ENCODE measurements at places on chromosomes 3 and 15. TPM values are rescaled to one million over a fixed set of nuclear protein-coding genes. Genes with fewer than 3 reads are reported as not detected.

The LCTL gene
- total RNA-seq = not detected

The TGM5 gene
- not detected for total RNA-seq

The DAZL gene
- total RNA-seq = not detected

The GOLGA6L4 gene
- 1.7 TPM for total RNA-seq

The CLDN18 gene
- total RNA-seq = not detected

The CORO2B gene
- total RNA-seq = 0.07 TPM

The ABHD17C gene
- 7.2 TPM for total RNA-seq

The CLDN16 gene
- not detected for total RNA-seq

The CBLB gene
- 107 TPM for total RNA-seq

The VPS13C gene
- total RNA-seq = 61.0 TPM

- DNase-seq = no peak
Measured at GRCh38 chr3:74842141-74842540, 227.7 kb upstream of the CNTN3 start.

GRCh38 chr3:42151596-42152168, 60.5 kb downstream of the TRAK1 start:
- no peak for DNase-seq

DNA sequence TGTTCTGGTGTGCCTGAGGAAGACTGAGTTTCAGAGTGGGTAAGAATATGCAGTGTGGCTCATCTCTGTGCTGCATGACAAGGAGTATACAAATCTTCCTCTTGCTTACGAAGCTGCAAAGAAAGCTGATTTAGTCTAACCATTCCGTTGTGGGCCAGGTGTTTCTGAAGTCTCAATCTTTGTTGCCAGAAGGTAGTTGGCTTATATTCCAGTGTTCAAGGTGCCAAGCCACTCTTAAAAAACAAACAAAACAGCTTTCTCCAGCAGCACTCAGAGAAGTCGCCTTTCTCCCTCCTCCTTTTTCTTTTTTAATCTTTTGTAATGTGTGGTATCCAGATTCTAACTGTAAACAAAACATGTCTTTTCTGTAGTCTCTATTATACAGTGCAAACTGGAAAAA, 872.4 kb downstream of the NAALADL2 start:
- DNase-seq = no peak

GRCh38 chr3:161523916-161524315, 27.3 kb downstream of the OTOL1 start:
- DNase-seq = no peak

GRCh38 chr15:58307313-58307961, 124.4 kb upstream of the LIPC start:
- DNase-seq = no peak

DNA sequence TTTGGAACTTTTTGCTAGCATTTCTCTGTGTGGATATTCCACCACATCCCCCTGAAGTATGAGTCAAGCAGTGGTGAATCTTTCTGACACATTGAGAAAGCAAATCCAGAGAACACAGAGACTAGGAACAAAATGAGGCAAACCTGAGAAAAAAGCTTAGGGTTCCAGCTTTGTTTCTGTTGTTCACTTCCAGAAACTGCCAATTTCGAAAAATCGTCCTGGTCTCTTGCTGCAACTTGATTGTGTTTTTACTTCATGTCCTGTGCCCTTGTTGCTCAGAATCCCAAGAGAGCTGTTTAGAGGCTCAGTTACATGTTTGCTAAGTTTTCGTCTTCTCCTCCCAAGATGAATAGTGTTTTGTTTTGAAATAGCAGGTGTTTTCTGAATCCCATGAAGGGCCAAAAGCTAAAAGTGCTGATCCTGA, 13.7 kb downstream of the MAP2K1 start:
- DNase-seq = no peak

DNA sequence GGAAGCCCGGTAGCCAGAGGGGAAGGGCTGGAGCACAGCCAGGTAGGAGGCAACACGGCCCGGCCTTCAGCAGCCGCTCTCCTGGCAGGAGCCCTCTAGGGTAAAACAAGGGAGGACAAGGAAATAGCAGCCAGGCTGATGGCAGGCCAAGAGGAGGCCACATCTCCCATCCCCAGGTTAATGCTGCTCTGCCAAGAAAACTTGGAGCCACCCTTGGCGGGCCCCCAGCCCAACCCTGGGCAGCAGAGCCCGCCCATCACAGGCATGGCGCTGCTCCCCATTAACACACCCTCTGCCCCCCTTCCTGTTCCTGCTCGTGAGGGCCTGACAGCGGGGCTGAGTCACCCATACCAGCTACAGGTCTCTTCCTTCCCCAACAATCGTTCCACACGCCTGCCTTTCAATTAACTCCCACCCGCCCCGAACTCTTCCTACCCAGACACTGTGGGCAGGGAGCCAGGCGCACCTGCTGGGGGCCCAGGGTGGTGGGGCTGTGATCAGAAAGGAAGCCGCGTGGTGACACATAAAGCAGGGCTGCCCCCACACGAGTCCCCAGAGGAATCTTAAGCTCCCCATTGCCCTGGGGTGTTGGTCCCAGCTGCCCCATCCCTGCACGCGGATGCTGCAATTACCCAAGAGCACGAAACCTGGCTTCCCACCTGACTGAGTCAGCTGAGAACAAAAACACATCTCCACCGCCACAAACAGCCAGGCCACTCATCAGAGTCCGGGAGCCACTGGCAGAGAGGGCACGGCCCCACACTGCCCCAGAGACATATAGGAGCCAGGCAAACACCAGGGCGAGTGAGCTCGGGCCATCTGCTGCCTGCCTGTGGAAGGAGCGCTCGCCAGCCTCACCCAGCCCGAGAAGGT, at the start of gene C15orf62:
TSS of gene C15orf62 (plus strand) at position 707 of the 873 bp plus-strand sequence. CDS start 516 bp downstream, outside the sequence.
- DNase-seq = peak; percentile 79

GRCh38 chr15:73051391-73051806, 864 bp upstream of the NEO1 start:
- no peak for DNase-seq

DNA sequence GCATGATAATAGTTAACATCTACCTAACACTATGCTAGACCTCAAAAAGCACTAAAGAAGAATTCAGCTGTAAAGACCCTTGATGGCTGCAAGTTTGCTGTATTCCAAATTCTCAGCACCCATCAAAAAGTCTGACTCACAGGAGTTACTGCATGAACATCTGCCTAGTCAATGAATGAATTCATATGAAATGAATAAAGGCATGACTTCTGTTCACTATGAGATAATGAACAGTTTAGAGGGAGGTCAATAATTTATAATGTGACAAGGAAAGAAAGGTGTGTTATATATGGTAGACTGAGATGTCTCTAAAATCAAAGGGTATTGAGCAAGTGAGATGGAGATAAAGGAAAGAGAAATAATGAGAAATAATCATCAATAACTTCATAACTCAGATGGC, 508.2 kb upstream of the TGFBR2 start:
- DNase-seq = no peak

GRCh38 chr3:177615015-177615414, 417.7 kb upstream of the TBL1XR1 start:
- no peak for DNase-seq

DNA sequence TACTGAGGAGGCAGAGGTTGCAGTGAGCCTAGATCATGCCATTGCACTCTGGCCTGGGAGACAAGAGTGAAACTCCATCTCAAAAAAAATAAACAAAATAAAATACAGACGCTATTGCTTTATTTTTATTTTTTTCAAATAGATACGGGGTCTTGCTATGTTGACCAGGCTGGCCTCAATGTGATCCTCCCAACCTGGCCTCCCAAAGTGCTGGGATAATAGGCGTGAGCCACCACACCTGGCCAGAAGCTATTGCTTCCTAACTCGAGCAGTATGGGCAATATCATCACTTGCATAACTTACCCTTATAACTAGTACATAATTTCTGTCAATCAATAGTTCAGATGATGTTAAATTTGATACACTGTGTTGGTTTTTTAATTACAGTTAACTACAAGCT, 3.0 kb downstream of the ARF4 start:
- DNase-seq = no peak

DNA sequence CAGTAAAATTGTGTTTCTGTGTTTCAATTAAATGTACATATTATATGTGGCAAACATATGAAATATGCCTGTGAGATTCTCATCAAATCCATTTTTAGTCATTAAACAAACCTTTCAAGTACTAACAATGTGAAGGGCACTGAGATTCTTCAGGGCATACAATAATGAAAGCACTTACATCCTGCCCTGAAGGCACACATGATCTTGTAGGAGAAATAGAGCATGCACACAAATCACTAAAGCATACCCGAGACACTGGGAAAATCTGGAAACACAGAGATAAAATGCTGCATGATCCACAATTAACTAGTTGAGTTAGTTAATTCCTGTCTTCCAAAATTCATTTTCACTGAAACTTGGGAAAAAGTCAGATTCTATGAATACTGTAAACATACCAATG, 810.5 kb upstream of the NECTIN3 start:
- no peak for DNase-seq

DNA sequence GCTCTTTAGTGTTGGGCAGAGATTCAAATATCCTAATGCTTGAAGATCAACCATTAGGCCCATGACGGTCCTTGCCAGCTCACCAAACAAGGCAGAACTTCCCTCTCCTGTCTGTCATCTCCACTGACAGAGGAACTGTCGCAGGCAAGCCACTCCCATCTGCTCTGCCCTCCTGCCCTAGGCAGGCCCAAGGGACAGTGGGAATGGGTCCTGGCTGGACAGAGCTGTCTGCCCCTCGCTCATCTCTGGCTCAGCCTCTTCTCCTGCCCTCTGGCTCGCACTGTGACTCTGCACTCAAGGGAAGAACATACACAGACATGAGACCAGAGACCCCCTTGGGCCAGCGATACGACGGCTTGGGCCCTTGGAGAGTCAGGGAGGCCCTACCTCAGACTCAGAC, 7.6 kb upstream of the MUSTN1 start:
- no peak for DNase-seq

GRCh38 chr3:190269101-190269500, 53.1 kb downstream of the CLDN1 start:
- no peak for DNase-seq

DNA sequence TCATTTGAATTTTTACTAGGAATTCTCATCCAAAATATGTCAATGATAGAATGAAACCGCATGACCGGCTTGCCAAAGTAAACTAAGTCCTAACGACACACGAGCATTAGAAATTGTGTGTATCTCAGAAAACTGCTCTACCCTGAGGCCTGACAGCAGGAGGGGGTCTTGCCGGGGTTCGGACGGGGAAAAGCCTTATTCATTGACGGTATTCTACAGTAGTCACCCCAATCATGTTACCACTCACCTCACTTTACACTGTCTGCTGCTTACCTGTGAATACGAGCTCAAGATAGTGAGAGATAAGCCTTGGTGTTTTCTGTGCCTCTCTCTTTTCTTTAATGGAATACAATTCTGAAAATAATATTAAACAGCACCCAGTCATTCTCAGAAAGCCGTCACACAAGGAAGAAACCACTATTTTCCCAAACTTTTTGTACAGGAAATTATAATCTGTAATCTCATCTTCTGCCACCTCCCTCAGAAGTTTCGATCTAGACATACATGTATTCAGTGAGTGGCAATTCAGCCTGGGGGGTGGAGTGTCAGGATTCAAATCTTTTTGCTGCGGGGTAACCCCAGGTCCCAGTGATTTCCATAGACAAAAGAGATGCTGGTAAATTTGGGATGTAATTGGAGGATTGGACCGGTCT, 492 bp upstream of the FAM43A start:
- DNase-seq = no peak

DNA sequence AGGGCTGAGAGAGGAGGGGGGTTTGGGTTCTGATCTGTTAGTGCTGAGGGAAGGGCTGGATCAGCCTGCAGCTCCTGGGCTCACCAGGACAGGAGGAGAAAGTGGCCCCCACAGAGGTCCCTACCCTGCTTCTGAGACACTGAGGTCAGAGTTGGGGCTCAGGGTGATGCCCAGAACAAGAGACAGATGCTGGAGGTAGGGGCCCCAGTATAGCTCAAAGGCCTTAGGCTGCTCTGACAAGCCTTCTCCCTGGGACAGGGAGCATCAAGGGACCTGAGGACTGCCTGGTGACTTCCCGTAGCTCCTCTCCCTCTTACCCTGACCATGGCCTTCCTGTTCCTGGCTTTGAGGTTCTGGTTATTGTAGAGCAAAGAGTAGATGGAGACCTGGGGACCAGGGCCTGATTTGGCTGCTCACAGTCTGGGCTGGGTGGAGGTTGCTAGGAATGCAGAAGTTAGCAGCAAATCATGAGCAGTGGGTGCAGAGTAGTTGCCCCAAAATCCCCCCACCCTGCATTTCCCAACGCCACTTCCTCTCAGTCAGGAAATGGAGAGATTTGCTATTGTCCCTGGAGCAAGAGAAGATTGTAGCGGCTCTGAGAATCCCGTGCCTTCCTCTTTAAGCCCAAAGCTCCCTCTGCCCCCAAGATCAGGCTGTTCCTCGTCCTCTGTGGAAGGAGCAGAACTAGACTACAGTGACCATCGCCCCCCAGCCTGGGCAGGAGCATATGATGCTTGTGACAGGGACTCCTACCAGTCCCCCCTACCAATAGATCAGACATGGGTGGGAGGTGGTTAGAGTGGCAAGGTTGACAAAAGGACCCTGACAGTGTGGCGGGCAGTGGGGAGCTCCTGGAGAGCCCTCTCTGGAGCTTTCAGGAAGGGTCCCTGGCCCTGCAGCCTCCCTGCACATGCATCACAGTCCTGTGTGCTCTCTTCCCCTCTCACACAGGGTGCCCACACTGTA, 47.4 kb upstream of the SEC22A start:
- no peak for DNase-seq

DNA sequence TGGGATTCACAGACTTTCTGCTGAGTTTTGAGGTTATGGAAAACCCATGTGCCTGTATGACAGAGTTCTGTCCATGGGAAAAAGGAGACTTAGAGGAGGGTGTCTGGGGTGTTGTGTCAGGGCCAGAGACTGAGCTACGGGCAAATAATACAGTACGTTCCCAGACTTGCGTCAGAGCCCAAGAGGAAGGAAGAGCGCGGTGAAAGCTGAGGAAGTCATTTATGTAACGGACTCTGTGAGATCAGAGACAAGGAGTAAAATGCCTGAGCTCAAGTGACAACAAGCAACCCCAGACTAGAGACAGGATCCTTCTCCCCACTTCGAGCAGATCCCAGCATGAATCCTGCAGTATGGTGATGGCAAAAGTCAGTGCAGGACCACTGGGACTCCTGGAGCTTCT, 368.6 kb upstream of the MCTP2 start:
- no peak for DNase-seq

DNA sequence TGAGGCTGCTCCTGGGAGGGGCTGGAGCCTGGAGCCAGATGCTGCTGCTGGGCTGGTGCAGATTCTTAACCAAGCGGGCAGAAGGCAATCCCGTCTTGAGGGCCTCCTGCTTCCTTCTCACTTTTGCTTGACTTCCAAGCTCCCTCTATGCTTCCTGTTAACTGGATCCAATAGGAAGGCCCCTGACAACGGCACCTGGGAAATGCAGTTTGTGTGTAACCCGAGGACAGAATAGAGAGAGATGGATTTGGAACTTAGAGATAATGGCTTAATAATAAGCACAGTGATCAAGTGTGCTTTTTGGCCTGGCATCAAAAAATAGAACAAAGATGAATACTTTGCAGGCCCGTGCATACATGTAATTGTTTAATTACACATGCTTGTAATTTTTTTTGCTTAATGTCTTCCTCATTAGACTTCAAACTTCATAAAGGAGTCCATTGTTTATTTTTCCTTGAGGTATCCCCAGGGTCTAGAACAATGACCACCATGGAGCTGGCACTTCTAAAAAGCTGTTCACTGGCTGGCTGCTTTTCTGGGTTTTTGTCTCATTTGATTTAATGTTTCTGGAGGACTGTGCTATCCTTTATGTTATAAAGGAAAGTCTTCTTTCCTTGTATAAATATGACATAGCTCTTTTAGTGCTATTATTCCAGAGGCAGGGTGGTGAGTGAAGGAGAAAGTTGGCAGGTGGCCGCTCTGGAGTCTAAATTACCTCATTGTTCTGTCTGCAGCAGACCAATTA, 63.3 kb upstream of the MITF start:
- DNase-seq = no peak

GRCh38 chr15:83352119-83352518, 67.7 kb upstream of the BNC1 start:
- DNase-seq = no peak

GRCh38 chr3:6512172-6512800, 348.6 kb upstream of the GRM7 start:
- DNase-seq = no peak

Measured in activated naive CD4-positive, alpha-beta T cell treated with anti-CD3 and anti-CD28 coated beads, Interleukin-2, amount 50 U/mL, for 72 hours (primary cell).